ENCODE measurements at places on chromosomes 7 and 10.

DNA sequence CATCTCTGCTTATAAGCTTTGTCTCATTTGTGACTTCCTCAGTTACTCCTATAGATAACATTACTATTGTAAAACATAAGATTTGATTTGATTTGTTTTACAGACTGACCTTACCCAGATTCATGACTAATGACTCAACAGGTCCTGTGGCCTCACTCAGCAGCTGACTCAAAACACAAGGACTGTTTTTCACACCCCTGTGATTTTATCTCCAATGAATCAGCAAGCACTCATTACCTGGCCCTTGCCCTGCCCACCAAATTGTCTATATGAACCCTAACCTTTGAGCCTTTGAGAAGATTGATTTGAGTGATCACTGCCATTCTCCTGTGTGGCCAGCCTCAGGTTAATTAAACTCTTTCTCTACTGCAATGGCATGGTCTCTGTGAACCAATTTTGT is 1064.6 kb upstream of the LRRTM3 start:
- DNase-seq: no peak

- no peak for DNase-seq
Observed at GRCh38 chr10:32376771-32377170, 29.8 kb upstream of the EPC1 start.

- DNase-seq: no peak
Observed at GRCh38 chr7:9891056-9891455, 1082.6 kb upstream of the PHF14 start.

GRCh38 chr7:67484244-67484751 is 487.7 kb downstream of the TYW1 start:
- DNase-seq: peak; percentile 72

GRCh38 chr7:39464350-39465054 is 101.7 kb upstream of the YAE1 start:
- DNase-seq: no peak

DNA sequence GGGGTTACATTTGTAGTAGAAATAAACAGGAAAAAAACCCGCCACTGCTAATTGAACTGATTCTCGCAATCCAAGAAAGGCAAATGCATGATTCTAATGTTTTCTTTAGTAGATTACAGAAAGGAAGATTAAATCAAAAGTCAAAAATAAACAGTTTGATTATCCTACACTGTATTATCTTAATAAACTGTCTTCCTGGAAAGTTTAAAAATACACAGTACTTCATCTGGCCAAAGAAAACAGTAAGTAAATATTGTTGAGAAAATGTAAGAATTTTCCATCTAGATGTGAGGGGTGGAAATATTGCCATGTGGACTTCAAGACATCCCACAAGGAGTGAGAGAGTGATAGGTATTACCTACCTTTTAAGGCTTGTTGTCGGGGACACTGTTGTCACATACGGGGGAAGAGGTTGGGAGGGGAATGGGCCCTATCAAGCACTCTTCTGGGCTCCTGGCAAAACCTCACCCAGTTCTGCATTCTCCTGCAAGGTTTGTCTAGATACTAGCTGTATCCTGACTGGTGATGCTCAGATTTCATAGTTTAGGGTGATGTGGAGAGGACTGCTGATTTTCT is 17.8 kb downstream of the GRK5 start:
- no peak for DNase-seq

GRCh38 chr7:66296557-66296956 is 91.4 kb downstream of the TPST1 start:
- DNase-seq: no peak

- DNase-seq: no peak
Observed at GRCh38 chr10:26970667-26971066, 109.9 kb upstream of the ABI1 start.

DNA sequence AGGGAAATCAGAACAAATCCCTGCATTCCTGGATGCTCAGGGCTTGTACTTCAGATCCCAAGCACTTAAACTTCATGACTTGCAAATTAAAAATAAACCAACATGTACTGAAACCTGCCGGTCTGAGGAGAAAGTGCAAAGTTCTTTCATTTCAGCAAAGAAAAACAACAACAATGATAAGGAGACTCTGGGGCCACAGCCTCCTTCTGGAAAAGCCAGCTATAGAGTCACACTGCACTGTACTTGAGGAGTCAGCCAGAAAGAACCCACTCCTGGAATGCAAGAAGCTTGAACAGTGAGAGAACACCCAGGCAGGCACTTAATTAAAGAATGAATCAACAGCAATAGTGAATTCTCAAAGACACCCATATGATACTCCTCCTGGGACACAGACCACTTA is 49.7 kb upstream of the TM9SF3 start:
- no peak for DNase-seq

DNA sequence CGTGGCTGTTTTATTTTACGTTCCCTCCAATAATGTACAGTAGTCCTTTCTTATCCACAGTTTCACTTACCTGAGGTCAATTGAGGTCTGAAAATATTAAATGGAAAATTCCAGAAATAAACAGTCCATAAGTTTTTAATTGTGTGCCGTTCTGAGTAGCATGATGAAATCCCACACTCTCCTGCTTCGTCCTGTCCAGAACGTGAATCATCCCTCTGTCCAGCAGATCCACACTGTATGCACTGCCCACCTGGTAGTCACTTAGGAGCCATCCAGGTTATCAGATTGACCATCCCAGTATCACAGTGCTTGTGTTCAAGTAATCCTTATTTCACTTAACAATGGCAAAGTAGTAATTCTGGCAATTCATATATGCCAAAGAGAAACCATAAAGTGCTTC is 46.3 kb downstream of the STARD3NL start:
- no peak for DNase-seq

DNA sequence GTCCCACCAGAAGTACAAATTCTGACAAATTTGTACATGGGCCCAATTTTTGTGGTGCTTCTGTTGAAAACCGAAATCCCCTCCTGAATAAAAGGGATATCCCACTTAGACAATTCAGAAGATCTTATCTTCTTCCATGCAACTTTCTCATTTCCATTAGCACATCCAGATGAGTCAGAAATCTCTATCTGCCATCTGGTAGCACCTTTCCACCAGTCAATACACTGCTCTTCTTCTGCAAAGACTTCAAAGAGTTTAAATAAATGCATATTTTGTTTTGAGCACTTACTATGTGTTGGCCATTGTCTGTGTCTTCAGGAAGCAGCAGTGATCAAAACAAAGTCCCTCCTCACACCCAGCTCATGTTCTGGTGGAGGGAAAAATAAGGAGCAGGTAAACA is 12.7 kb upstream of the KLF6 start:
- no peak for DNase-seq

DNA sequence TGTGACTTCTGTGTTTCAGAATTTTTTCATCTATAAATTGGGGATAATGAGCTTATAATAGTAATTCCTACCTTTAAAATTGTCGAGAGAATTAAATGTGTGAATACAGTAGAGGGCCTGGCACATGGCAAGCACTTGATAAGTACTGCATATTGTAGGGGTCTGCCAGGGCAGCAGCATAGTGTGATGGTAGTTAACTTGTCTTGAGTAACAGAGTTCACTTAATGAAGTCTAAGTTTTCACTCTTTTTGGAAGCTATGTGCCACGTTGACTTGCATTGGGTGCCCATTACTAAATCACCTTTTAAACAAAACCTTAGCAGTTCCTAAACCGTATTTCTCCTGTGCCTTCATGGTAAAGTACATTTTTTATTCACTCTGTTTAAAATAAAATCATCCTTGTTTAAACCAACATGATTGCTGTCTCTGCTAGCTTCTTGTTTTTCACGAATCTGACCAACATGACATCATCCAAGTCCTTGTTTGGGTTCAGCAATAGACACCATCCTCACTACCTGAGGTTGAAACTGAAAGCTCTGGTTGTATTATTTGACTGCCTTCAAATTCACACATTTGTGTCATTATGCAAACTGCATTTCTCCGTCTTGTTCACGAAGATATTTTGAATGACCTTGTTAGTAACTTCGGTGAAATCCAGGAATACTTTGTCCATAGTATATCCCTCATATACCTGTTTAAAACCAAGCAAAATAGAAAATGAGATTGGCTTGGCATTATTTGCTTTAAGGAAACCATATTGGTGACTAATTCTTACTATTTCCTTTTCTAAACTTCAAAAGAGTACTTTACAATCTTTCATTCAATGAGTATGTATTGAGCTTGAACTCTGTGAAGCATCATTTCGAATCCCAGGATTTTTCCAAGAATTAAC is 340.2 kb downstream of the SUGCT start:
- DNase-seq: no peak

DNA sequence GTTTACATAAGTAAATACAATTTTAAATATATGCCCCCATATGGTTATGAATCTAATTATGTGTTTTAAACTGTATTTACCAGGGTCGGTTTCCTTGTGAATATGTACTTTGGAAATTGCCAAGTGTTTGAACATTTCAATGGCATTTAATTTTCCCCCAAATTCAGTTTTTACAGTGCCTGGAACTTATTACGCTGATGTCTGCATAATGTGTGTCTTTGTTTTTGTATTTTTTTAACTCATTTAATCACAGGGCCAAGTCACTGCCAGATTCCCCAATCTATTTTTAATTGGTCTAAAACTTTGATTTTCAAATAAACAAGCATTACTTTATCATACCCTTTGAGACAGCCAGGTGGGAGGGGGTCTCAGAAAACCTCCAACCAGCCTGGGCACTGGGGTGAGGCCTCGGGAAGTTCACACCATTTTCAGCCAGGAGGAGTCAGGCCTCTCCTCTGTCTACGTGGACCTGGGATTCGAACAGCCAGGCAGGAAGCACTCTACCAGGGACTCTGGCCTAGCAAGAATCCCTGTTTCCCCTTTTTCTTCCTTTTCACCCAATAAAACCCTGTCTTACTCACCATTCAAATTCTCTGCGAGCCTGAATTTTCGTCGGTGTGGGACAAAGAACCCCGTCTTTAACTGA is 151.5 kb upstream of the COL1A2 start:
- DNase-seq: no peak

- peak; percentile 56 for DNase-seq
Observed at GRCh38 chr10:117666166-117666565, 123.6 kb downstream of the EMX2 start.

- no peak for DNase-seq
Observed at GRCh38 chr7:85343484-85343883, 156.6 kb upstream of the SEMA3D start.

DNA sequence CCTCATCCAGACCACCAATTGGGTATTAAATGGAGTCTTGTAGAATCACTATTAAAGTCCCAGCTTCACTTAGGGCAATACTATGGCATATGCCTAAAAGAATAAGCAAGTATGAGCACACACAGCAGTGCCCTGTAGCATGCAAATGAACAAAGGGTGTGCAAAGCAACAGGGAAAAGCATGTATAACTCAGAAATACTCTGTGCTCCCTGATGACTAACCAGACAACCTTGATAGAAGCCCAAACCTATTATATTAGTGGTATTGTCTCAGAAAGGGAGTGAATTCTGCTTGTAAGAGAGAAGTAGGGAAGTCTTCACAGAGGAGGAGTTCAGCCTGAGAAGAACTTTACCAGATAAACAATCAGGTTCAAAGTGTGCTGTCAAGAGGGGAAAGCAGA is 131.2 kb downstream of the DGKI start:
- DNase-seq: no peak

DNA sequence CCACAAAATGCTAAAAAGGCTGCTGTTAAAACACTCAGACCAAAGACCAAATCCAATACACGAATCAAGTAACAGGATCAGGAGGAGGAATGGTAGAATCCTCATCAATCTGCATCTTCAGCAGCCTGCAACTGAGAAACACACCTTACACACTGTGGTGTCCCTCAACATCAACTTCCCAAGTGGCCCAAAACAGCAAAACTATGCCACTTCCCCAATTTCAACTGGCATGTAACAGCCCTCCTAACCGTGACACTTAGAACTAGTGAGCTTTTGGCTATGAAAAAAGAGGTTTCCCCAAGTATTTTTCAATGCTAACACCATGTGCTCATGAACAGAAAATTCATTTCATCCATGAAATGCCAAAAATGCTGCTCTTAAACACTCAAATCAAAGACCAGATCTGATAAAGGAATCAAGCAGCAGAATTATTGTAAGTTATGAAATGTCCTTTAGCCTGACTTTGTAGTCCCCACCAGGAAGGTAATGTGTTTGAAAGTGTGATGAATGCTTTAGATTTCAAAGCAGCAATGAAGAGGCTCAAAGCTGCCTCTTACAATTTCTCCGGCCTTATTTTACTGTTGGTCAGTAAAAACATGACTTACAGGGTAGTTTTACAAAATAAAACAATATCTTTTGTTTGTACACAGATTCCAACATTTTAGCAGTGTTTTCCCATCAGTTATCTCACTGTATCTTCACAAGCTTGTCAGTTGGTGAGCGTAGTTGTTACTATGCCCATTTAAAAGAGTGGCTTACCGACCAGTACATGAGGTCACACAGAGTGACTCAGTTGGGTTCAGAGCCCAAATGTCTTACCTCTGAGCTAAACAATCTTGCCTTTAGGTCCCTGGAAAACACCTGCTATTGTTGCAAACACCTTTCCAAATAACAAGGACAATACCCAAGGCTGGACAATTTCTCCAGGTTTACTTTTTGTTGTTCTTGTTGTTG is 65.7 kb upstream of the ASAH2 start:
- DNase-seq: no peak

DNA sequence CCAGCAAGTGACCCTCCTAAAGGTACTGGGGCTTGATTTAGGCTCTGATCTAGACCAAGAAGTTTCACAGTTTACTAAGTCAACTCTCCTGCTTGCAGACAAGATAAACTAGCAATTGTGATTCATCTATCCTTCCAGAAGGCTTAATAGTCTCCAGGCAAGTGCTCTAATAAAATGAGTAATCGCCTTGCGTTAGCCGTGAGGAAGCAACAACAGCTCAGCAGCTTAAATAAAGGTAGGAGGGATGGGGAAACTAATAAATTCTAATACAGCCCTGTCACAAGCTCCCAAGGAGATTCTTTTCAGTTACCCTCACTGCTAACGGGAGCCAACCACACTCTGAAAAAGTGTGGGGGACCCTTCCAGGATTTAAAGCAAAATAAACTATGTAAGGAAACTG is 48.4 kb downstream of the FRMD4A start:
- no peak for DNase-seq

DNA sequence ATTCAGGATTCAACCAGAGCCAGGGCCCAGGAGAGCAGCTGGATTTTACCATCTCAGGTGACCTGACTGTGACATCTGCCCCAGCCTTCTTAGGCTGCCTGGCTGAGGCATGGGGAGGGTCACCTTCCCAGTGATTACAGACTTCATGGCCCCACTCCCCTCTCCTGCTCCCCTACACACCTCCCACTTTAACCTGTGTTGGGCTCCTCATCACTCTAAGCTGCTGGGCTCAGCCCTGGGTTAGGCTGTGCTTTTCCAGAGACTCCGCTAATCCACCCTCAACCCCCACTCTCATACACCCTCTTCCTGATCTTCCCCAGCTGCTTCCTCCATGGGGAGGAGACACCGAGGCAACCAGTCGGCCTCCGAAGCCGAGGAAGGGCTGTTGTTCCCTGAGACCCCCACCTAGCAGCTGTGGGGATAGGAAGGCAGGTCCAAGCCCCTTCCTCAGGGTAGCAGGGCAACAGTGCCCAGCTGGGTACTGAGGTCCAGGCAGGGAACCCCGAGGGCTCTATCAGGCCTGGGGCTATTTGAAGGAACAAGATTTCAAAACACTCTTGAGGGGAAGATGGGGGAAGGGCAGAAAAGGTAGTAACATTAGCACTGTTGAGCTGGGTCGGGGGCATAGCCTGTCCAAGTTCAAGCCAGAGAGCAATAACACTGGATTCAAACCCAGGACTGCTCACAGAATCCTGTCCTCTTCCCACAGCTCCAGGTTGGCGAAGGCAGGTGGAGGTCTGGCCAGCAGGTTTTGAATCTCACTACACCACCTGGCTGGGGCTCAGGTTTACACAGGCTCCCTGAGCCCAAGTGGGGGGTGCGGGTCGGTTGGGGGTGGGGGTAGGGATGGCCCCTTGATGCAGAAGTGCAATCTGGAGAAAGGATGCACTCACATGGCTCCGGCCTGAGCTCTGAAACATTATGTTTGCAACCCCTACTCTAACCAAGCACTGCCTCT is 1.8 kb downstream of the IMPDH1 start:
- no peak for DNase-seq
